Activated T-cell treated with anti-CD3 and anti-CD28 coated beads, Interleukin-2, amount 50 U/mL, for 72 hours (primary cell): ENCODE measurements at places on chromosomes 16 and 17.

DNA sequence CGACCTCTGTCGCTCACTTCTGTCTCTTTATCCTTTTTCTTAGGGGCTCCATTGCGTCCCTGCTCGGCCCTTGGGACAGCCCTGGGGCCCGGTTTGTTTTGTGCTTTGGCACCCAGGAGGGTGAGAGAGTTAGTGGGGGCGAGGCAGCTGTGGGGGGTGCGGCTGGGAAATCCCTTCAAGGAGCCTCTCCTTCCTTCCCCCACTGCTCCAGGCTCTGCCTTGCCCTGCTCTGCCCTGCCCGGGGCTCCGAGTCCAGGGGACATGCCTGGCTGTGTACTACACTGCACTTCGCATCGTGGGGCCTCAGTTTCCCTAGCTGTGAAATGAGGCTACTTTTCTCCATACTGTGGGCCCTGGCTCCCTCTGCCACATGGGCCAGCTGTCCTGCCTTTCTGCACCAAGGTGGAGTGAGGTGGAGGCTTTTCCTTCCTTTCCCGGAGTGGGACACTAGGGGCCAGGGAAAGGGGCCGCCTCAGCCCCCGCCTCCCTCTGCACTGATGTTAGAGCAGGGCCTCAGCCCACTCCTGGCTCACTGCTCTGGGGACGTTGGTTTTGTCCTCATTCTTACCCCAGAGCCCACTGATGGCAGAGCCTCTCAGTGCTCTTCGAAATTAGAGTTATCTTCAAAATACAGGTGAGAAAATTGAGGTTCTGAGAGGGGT, 980 bp downstream of the LLGL1 start:
- DNase-seq = no peak

DNA sequence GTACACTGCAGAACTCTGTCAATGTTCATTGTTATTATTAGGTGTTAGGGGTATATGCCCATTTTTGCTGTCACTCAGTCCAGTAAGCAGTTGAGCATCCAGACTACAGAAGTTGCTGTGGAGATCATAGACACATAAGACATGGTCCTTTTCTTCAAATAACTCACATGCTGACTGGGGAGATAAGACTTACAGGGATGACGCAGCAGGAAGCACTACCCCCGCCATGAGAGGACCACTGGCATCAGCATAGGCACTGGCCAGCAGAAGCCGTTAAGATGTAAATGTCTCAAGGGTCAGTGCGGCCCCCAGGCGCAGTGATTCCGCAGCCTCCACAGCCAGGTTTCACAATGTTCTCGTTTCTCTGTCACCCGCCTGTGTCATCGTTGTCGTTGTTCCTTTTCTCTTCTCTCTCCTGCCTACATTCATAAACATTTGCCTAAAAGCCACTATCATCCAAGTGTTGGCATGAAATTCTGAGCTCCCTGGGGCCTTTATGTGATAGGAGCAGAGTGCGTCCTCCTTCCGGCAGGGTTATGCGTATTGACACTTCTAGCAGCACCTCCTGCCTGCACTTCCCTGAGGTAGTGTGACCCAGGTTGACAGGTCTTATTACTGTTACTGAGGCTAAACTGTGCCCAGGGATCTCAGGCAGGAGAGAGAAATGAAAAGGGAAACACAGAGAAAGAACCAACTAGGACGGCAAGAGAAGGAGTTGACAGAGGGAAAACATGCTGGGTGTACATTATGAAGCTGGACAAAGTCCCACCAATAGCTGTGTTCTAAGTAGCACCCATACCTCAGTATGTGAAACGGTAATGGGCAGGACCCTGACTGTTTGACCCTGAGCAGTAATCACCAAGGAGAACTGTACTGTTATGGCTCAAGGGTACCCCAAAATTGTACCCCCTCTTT, 17.9 kb downstream of the TANGO6 start:
- no peak for DNase-seq

- DNase-seq = no peak
Observed at GRCh38 chr16:426906-427249, 1.4 kb downstream of the RAB11FIP3 start.

GRCh38 chr16:58863042-58863441, 128.9 kb upstream of the GOT2 start:
- DNase-seq = no peak

DNA sequence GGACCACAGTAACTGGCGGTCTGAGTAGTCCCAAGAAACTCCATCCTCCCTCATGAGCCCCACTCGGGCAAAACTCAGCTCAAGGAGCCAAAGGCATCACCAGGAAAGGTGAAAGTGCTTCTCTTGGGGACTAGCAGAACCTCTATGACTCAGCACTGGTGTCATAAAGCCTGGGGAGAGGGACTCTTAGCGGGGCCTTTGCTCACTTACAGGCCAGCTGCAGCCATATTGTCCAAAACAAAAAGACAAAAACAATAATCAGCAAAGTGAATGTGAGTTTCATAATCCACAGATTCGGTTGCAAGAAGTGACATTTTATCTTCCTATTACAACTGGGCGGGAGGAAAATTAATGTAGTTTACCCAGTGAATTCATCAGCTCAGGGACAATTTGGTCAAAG, at the start of gene TEKT5:
Gene TEKT5, minus strand, starts transcription at position 101 of the 400 bp plus-strand sequence. Its CDS starts 57 bp downstream, at position 44.
- no peak for DNase-seq

GRCh38 chr17:60230358-60230757, 80.6 kb downstream of the CA4 start:
- no peak for DNase-seq

DNA sequence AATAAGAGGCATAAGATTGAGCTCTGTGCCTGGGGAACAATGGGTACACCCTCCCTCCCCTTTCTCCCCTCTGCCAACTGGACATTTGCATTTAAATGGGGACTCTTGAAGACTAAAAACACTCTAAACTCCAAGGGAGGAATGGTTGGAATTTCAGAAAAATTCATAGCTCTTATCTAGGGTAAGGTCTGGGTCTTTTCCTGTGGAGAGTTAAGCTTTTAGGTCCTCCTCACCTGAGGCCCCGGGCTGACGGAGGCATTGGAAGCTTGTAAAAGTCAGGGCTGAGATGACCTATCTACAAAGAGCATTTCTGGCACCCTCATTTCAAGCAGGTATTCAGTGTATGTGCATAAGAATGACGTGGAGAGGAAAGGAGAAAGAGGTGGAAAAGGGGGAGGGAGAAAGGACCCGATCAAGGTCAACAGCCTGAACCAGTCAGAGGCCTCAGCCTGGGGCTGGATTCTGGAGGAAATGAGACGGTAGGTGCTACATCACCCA, 78.0 kb downstream of the RAP1GAP2 start:
- DNase-seq = no peak

GRCh38 chr17:1638171-1638590, 7.4 kb downstream of the SCARF1 start:
- no peak for DNase-seq

DNA sequence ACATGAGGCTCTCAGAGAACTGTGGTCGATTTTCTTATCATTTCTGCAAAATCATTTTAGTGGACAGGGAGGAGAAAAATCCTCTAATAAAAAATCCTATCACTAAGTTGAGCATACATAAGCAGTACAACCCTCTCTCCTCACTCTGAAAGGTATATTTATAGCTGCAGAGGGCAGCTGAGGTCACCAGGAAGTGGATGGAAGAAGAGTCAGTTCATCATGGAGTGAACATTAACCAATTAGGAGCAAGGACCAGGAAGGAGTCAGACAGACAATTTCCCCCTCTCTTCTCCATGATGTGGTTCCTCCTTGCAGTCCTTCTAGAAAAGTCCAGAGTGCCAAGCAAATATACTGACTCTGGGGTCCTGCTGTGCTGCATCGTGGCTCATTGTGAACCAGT, 253.7 kb downstream of the TOX3 start:
- DNase-seq = no peak

- DNase-seq = no peak
Observed at GRCh38 chr16:66057057-66057456, 309.4 kb upstream of the CDH5 start.

- no peak for DNase-seq
Observed at GRCh38 chr17:39579318-39580081, 28.2 kb downstream of the NEUROD2 start.

- no peak for DNase-seq
Observed at GRCh38 chr17:28745786-28746411, 2.1 kb downstream of the TRAF4 start.

DNA sequence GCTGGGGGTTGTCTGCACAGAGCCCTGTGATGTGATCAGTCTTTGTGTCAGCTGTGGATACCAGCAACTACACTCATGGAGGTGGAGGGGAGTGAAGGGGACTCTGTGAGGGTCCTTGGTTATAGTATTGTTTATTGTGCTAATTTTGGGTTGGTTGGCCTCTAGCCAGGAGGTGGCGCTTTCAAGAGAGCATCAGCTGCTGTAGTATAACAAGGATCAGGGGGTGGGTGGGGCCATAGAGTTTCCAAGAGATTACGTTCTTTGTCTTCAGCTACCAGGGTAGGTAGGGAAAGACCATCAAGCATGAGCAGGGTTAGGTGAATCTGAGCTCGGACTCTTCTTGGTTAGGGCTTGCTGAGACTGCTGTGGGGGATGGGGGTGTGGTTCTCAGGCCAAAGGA, 97.1 kb upstream of the HS3ST3A1 start:
- DNase-seq = no peak

DNA sequence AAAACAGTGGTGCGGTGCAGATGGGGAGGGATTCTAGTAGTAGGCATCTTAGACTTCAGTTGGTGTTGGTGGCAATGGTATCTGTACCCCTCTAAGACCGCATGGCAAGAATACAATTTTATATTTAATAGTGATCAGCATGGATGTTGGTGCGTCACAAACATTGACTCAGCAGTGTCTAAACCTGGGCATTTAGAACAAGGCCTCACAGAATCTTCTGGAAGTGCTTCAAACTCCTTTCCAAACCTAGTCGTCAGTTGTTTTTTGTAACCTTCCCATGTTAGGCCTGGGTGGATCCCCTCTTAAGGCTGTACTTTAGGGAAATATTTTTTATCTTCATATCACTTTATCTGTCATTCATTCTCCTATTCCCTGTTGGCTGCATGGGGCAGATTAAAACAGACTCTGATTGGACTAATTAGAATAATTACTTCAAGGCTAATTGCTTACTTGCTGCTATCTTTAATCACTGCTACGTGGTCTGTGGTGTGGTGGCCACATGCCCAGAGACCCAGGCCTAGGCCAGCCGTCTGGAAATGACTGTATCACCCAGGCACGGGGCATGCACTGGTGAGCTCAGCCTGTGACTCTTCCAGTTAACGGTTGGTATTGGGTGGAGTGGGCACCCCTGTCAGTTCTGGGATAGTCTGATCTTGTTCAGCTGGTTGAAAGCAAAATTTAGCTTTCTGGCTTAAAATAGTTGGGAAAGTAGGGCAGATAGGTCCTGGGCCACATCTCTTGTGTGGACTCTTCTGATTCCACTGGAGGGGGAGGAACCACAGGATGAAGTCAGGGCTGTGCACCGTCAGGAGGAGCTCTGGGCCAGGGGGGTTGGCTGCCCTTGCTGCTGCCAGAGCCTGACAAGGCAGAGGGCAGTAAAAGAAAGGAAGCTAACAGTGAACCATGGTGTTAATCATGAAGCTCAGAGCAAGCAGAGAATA, 4.5 kb downstream of the ALKBH5 start:
- DNase-seq = peak; percentile 53

DNA sequence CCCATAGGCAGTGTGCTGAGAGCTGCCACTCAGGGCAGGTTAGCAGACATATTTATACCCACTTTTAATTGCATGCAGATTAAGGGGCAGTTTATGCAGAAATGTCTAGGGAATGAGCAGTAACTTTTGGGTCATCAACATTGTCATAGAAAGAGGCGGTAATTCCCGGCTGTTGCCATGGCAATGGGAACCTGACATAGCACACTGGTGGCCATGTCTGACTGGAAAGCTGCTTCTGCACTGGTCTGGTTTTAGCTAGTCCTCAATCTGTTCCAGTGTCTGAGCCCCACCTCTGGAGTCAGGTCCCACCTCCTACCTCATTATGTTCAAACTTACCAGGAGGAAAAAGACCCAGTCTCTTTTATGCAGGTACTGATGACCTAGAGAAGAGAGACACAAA, 31.5 kb upstream of the TNRC6C start:
- no peak for DNase-seq

DNA sequence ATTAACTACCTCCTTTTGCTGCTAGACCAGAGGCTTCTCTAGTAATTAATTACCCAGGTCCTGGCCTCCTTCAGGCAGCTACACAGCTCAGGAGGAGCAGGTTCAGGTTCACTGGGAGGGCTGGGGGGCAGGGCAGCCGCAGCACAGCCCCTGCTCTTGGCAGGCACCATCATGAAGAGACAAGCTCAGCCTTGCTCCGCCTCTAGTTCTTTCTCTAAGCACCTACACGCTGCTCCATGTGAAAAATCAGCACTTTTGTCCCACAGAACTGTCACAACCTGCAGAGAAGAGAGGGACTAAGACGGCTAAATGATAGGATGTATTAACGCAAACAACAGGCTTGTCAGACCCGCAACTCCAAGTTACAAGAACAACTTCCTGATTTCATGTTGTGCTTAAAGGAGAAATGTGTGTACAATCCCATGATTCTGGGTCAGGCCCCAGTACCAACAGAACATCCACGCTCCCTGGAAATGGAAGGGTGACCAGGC, 53.4 kb downstream of the GRB2 start:
- no peak for DNase-seq

DNA sequence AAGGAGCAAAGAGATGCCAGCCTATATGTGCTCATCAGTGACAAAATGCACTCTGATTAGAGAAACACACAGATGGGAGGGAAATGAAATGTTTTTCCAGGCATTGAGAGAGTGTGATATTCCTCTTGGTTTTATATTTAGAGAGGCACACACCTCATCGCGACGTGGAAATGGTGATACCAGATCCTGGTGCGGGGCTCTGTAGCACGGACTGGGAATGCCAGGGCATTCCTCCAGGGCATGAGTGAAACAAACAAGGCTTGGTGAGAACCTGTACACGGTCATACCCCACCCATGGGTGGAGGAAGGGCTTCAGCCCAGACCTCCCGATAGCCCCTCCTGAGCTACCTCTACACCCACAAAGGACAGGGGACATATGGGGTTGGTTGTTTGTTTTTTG, 280.2 kb downstream of the C16orf95 start:
- no peak for DNase-seq

DNA sequence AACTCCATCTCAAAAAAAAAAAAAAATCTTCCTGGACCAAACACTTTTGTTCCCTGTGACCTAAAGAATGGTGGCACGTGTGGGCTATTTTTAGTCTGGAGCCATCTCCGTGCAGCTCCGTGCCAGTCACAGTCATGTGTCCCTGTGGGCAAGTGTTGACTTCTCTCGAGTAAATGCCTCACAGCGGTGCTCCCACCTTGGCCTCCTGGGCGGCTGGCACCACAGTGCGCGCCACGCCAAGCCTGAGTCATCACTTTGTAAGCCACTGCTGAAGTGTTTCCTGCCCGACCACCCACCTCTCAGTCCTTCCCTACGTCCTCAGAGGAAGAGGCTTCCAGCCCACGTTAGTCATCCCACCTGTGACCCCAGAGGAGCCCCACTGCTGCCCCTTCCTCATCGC, 10.9 kb upstream of the HEXD start:
- DNase-seq = no peak
